Central memory CD8-positive, alpha-beta T cell (primary cell): ENCODE measurements at places on chromosomes 6 and 20.

DNA sequence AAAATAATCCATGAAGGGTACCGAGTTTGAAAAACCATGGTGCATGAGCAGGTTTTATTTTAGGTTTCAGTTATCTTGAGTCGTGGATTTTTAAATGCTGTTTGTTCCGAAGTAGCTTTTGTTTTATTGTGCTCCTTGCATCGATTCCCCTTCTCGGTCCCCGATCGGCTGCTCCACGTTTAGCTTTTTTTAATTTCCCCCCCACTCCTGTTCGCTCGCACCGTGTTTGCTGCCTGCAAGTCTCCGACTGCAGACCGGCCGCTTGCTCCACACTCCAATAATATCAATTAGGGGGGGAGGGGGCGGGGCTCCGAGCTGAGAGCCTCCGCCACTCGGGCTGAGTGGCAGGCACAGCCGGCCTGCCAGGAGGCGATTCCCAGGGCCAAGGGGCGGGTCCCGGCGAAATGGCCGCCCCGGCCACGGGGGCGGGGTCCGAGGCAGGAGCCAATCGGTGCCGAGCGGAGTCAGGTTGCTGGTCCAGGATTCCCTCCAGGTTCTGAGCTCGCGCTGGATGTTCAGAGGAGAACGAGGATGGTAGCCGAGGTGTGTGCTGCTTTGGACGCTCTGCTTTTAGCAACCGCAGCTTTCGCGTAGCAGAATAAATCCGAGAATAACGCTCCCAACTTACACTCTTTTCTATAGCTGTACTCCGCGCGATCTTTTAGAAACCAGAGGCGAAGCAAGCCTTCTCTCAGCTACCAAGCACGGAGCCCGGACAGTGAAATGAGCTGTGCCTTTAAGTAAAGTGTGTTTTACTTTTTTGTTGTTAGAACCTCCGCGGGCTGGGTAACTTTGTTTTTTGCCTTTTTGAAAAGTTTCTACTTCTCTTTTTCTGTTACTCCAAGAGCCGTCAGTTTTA lies at the start of gene EPHA7:
Gene EPHA7, minus strand, starts transcription at position 256 of the 859 bp plus-strand sequence. Its CDS starts 218 bp downstream, at position 38.
- no peak for DNase-seq

DNA sequence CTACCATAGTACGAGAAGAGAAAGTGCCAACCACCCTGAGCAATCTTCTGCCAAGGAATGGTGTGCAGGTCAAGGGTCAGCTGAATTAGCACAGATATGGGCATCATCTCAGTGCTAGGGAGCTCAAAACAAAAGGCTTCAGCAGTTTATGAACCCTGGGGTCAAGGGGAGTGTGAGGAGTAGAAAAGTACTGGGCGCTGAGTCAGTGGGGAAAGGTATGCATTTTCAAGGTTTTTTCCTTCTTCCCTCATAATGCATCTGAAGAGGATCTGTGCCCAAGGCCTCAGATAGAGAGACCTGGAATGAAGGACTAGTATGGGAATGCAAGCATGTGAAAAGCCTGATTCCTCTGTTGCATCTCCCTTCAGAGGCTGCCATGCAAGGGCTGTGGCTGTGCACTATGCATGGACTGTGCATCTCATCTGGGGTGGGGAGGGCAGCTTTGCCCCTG lies 81.7 kb downstream of the PERP start:
- no peak for DNase-seq

DNA sequence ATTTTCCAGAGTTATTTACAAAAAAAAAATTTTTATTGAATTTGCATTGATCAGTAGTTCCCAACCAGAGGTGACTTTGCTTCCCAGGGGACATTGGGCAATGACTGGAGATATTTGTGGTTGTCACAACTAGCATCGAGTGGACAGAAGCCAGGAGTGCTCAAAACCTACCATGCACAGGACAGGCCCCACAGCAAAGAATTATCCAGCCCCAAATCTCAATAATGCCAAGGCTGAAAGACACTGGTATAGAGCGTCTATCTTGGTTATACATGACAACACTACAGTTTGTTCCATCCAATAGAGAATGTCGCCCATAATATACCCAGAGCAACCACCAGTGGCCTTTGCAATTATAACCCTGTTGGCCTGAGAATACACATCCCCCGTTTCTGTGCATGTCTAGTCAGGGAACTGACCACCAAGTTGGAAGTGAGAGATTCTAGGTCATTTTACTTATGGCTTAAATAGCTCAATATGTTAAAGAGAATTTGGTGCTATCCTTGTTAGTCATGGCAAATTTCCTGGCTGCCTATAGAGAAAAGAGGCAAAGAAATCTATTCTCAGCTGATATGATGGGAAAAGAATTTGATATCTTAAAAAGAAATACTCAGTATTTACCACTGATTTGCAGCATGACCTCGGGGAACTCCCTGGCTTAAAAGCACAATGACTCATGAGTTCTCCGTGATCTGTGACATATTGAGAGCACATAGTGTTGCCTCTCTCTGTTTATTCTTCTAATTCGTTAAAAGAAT lies 76.0 kb upstream of the ADTRP start:
- no peak for DNase-seq

DNA sequence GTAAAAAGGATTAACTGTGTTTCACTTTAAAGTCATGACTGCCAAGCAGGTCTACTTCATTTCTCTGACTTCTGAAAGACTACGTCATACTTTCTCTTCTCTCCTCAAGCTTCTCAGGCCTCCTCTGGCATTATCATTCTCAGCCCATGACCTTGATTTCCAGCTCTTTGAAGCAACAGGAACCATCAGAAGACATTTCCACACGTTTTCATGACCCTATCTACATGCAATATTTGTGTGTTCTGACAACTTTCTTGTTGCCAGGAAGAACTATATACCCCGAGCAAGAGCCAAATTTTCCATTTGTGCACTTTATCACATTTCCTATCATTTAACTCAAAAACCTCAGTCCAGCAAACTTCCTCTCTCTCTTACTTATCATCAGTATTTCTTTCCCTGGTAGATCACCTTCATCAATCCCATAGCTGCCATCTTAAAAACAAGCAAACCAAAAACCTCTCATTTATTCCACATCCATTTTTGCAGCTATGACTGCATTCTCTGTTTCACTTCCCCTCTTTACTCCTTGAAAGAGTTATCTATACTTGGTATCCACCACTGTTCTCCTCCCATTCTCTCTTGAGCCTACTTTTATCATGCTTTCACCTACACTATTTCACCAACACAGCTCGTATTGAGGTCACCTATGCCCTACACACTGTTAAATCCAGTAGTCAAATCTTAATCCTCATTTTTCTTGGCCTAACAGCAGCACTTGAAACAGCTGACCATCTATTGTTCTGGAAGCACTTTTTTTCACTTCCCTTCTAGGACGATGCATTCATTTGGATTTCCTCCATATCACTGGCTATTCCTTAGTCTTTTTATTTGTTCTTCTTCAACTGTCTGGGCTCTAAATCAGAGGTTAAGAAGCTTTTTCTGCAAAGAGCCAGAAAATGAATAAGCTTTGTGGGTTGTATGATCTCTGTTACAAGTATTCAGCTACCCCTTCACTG lies 47.1 kb downstream of the STX7 start:
- DNase-seq: no peak

- DNase-seq: no peak
These were observed 82.3 kb upstream of the BMP2 start for GRCh38 chr20:6685181-6685582.

DNA sequence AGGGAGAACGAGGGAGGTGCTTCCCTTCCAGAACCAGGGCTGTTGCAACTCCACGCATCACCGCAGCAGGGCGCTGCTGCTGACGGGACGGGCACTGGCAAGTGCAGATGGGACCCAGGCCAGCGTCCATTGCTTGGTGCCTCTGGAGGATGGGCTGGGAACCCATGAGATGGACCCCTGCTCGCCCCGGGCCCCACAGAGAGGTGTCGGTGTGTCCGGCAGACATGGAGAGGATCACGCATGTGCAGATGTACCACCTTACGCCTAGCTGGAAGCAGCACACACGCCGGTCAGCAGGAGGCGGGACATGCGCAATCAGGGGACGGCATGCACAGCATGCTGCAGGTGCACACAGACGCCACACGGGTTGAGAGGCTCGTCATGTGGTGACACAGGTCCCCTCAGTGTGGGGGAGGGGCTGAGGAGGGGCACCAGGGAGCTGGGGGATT lies 5.7 kb downstream of the CABLES2 start:
- DNase-seq: no peak

DNA sequence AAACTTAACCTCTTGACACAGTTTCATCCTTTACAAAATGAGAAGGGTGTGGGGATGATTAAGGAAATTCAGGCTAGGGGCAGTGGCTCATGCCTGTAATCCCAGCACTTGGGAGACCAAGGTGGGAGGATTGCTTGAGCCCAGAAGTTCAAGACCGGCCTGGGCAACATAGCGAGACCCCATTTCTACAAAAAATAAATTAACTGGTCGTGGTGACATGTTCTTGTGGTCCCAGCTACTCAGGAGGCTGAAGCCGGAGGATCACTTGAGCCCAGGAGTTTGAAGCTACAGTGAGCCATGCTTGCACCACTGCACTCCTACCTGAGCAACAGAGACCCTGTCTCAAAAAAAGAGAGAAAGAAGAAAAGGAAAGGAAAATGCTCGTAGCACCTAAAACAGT lies 9.0 kb downstream of the ZSWIM3 start:
- DNase-seq: no peak

GRCh38 chr6:24476631-24477030 lies 12.7 kb downstream of the GPLD1 start:
- DNase-seq: no peak

GRCh38 chr20:22052025-22052650 lies 346.7 kb downstream of the PAX1 start:
- DNase-seq: no peak

GRCh38 chr6:106927531-106928398 lies 46.8 kb downstream of the CD24 start:
- no peak for DNase-seq
